ENCODE measurements at places on chromosomes 6 and 20. TPM values are rescaled to one million over a fixed set of nuclear protein-coding genes. Genes with fewer than 3 reads are reported as not detected.
A peak's percentile ranks its signal among the peaks of the same experiment; 100 is the strongest.

SLC52A3 gene
- polyA plus RNA-seq, result not detected

C20orf96 gene
- polyA plus RNA-seq, result 18.2 TPM

SGK2 gene
- 12.6 TPM for polyA plus RNA-seq

SLA2 gene
- polyA plus RNA-seq, result 4.5 TPM

GRCh38 chr6:54282186-54282585 is 26.1 kb upstream of the TINAG start:
- no peak for DNase-seq

DNA sequence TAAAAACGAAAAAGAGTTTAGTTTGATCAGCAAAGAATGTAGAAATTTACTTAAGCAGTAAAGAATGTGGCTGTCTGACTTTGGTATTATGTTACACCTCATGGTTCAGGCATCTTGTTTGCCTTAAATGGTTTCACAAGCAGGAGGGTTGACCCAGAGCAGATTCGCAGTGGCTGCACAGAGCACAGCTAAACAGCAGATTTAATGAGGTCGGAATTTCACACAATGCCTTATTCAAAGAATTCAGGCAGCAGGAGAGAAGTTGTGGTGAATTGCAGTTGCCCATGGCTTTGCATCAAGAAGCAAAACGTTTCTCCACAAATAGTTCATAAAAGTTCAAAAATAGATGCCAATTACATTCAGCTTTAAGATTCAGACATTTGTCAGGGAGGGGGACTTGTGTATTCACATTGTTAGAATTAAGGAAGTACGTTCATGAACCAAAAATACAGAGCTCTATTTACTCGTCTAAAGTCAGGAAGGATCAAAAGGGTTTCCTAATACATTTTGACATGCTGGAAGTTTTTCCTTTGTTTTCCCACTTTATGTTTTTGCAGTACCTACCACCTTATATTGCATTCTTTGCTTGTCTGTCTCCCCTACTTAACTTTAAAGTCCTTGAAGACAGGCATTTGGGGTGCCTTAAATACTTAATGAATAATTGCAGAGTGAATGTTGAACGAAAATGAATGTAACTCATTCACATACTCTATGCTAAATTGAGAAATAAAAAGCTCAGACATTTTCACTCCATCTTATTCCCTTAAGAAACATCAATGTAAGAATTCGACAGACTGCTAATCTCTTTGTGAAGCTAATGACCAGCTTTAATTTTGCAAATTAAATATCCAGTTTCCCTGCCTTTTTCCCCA is 1163.6 kb upstream of the CITED2 start:
- DNase-seq, result peak; percentile 66

GRCh38 chr6:24720131-24720603 is 1.2 kb upstream of the C6orf62 start:
- peak; percentile 32 for DNase-seq

DNA sequence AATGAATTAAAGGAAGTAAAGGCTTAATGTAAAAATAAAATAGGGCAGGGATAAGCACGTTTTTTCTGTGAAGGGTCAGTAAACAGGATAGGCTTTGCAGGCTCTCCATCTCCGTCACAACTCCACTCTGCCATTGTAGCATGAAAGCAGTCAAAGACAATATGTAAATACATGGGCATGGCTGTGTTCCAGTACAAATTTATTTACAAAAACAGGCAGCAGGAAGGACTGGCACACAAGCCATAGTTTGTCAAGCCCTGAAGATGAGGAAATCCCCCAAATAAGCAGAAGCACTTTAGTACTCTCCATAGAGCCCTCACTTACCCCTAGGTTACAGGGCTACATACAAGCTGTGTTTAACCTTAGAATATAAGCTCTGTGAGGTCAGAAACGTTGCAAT is 8.9 kb upstream of the FBXO9 start:
- DNase-seq, result no peak

DNA sequence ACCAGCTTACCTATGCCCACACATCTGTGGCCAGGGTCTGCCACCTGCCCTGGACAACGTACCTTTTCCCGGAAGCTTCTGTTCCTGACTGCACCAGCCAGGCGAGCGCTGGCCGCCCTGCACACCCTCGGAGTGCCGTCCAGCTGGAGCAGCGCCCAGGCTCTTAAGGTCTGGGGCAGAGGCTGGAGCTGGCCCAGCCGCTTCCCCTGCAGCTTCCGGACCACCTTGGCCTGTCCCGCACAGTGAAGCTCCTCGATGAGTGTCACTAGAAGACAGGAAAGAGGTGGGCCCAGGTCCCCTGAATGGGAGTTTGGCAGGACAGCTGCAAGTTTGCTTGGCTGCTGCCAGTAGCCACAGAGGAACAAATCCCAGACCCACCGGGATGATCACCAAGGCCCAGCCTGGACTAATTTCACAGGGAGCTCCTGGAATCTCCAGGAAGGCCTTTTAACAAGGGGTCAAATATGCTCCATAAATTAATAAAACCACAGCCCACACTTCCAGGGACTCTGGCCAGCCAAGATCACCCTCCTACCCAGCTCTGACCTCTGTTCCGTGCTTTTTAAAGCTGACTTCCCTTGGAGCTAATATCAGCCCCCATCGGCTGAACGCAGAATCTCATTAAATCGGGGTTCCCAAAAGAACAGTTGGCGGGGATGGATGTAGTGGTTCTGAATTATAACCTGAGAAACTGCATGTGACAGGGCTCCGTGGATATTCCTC is 82.3 kb downstream of the PTPN1 start:
- no peak for DNase-seq

GRCh38 chr20:39016041-39016440 is 53.9 kb downstream of the DHX35 start:
- no peak for DNase-seq

DNA sequence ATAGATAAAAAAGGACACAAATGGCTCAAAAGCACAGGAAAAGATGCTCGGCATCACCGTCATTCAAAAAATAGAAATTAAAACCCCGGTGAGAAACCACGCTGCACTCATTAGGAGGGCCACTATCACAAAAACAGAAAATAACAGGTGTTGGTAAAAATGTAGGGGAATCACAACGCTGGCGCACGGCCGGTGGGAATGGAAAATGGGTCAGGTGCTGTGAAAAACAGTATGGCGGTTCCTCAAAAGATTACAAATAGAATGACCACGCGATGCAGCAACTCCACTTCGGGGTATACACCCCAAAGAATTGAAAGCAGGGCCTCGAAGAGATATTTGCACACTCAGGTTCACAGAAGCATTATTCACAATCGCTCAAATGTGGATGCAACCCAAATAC is 28.3 kb downstream of the NPEPL1 start:
- no peak for DNase-seq

- no peak for DNase-seq
Measured at GRCh38 chr6:28078050-28078449, 2.3 kb upstream of the ZNF165 start.

- no peak for DNase-seq
Measured at GRCh38 chr6:159468994-159469393, 224.0 kb downstream of the SOD2 start.

GRCh38 chr6:54860132-54860531 is 13.6 kb downstream of the FAM83B start:
- no peak for DNase-seq

GRCh38 chr6:26516481-26517427 is 16.7 kb downstream of the BTN1A1 start:
- peak; percentile 86 for DNase-seq

All from HepG2 (cell line).